Esophagus squamous epithelium (tissue), 5 donors: ENCODE measurements at places on chromosomes 5 and 9.

GRCh38 chr9:98944057-98944733, 488 bp downstream of the COL15A1 start:
- no peak for DNase-seq

GRCh38 chr5:15693933-15694332, 194.0 kb downstream of the FBXL7 start:
- no peak for DNase-seq

- DNase-seq: no peak
These were observed 12.8 kb downstream of the SPATA9 start for GRCh38 chr5:95669985-95670384.

GRCh38 chr5:57435701-57436134, 46.9 kb downstream of the ACTBL2 start:
- DNase-seq: no peak

DNA sequence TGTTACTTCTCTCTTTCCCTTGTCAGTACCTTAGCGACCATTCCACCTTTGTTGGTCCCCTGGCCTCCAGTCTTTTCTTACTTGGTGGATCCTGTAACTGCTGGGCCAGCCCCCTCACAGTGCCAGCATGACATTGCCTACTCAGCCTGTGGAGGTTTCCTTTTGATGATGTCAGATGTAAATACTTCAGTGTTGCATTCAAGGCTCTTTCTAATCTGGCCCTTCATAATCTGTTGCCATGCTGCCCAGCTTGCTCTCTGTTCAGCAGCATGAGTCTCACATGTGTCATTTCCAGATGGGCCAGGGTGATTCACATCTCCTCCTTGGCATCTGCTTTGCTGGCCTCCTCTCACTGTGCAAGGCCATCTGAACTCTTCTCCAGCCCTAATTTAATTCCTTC, 57.1 kb downstream of the MAST4 start:
- DNase-seq: no peak

GRCh38 chr9:73200694-73201452, 49.2 kb downstream of the ANXA1 start:
- DNase-seq: no peak

GRCh38 chr5:40074826-40075225, 604.9 kb upstream of the PTGER4 start:
- DNase-seq: no peak

DNA sequence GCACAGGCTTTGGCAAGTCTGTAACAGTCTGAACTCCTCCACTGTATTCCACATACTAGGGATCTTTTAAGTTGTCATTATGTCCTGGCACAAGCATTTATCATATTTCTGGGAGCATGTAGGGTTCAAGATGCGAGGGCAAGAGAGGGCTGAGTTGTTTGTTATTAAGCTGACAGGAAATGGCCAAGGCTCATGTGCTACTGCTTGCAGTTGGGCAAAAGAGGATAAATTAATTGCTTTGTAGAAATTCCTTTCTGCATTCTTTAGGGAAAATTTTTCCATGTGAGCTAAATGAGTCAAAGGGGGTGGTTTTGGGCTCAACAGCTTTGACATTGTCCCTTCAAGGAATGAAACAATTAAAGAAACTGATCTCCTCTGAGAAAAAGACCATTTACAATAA, 35.4 kb downstream of the DOCK8 start:
- no peak for DNase-seq

GRCh38 chr5:76038212-76038611, 45.0 kb upstream of the SV2C start:
- DNase-seq: no peak

DNA sequence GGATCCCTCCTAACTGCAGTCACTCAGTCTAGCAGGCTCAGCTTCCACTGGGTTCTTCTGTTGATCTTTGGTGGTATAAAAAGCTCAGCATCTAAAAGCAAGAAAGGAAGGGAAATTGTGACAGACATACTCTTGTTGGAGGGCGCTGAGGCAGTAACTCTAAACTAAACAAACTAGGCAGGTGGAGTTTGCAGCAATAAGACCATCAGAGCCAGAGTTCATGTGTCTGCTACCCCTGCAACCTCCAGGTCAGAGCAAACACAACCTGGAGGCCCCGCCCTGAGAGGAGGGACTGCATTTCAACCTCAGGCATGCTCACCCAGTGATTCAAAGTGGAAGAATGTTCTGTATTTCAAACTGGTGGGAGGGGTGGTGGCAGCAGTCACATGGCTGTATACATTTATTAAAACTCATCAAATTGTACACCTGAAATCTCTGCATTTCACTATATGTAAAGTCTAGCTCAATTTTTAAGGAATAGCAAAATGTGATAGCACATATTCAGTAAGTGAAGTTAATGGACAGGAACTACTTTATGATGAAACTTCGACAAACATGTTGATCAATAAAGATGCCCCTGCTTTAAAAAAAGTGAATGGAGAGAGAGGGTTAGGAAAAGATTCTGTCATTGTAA, 7.1 kb downstream of the ACTL7A start:
- no peak for DNase-seq

DNA sequence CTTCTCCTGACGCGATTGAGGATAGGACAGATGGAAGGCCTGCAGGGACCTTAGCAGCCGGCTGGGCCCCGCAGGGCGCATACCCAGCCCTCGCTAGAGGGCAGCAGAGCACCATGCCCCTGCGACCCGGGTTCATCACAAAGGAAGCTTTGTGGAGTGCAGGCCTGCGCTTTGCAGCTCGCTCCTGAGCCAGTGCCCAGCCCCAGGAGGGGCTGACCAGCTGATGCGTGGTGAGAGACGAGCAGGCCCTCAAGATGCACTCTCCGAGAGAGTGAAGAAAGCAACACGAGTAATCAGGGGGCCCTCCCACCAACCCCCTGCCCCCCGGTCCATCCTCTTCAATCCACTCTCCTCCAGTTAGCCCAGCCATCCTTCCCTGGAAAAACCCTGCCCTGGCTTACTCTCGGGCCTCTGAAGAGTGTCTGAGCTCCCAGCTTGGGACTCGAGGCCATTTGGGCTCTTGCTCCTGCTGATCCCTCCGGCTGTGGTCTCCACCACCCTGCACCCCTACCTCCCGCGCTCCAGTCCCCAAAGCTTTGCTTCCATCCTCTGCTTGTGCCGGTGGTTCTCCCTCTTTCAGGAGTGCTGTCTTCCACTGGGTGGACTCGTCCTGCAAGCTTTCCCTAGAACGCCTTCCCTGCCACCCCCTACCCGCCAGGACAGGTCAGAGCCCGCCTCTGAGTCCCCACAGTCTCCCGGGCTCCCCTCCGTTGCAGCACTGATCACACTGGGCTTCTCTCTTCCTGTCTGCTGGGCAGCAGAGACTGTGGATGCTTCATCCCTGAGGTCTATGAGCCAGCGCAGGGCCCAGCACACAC, 9.1 kb upstream of the KIF12 start:
- DNase-seq: no peak

GRCh38 chr9:131611586-131612315, 66.4 kb downstream of the PRRT1B start:
- no peak for DNase-seq

DNA sequence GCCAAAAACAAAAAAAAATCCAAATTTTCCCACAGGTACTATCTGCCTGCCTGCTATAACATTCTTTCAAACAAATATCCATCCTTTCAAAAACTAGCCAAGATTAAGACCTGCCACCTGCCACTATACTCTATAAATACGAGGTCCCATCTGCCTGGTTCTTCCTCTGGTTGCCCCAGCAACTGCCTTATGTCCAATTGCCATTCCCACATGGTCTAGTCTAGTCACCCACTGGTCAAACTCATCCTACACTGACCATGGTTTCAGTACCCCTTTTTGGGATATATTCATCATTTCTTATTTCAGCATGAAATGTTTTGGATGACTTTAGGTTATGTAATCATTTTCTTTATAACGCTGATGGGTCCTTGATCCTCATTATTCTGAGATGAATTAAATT, 95.1 kb upstream of the CCNG1 start:
- no peak for DNase-seq

- DNase-seq: no peak
These were observed 185.9 kb upstream of the RASA1 start for GRCh38 chr5:87081511-87082372.

DNA sequence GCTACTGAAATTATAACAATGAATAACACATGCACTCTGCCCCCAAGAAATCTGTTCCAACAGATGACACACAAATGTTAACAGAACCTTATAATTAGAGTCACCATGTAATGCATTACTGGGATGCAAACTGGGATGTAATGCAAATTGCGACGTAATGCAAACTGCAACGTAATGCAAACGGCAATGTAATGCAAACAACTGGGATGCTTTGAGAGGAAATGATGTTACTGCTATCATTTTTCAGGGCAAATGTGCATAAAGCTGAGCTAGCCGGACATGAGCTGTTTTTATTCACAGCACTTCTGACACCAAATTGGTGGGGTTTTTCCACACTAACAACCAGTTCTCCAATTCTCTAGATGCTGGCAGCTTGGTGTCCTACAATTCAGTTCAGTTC, 117.2 kb downstream of the ADAMTS16 start:
- no peak for DNase-seq

DNA sequence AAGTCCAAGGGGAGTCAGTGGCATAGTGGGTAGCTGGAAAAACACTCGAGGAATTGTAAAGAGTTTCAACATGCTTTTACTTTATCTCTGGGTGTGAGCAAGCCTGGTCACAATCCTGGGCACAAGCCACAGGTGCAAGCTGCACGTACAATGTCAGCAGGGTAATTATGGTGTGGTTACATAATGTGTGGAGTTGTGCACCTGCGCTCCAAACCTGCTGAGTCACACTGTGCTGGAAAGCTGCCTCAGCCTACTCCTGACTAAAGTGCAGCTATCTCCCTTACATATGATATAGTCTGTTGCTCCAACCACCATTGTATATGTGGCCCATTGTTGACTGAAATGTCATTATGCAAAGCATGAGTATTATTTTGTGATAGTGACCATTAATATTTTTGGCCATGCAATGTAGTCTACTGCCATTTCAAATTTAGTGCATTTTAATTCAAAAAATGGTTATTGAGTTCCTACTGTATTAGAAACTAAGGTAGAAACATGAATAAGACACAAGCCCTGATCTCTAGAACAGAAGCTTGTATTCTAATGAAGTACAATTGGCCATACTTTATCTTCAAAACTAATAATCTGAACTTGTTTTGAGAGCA, 160.9 kb upstream of the SLC30A5 start:
- no peak for DNase-seq

- no peak for DNase-seq
These were observed at the start of gene PCDHGA5 for GRCh38 chr5:141363952-141364660. PCDHGA5 (plus strand) TSS chr5:141364162; CDS start chr5:141364331, 169 bp downstream.

- no peak for DNase-seq
These were observed 48.0 kb downstream of the UBE2QL1 start for GRCh38 chr5:6496636-6497035.

GRCh38 chr9:127183814-127184582, 61.6 kb upstream of the ANGPTL2 start:
- DNase-seq: no peak

GRCh38 chr5:33753704-33754103, 138.1 kb downstream of the ADAMTS12 start:
- DNase-seq: no peak

DNA sequence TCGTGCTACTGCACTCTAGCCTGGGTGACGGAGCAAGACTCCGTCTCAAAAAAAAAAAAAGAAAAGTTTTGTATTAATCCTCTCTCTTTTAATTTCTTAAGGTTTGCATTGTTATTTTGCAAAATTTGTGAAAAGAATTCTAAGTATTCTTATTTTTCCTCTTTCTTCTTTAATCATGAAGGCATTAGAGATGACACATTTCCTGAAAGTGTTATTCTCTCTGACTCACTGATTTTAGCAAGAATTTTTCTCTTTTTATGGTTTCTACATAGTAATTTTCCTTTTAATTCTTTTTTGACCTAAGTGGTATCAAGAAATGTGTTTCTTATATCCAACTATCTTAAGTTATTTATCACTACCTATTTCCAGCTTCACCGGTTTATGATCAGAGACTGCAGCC, 78.0 kb downstream of the NSUN2 start:
- no peak for DNase-seq

DNA sequence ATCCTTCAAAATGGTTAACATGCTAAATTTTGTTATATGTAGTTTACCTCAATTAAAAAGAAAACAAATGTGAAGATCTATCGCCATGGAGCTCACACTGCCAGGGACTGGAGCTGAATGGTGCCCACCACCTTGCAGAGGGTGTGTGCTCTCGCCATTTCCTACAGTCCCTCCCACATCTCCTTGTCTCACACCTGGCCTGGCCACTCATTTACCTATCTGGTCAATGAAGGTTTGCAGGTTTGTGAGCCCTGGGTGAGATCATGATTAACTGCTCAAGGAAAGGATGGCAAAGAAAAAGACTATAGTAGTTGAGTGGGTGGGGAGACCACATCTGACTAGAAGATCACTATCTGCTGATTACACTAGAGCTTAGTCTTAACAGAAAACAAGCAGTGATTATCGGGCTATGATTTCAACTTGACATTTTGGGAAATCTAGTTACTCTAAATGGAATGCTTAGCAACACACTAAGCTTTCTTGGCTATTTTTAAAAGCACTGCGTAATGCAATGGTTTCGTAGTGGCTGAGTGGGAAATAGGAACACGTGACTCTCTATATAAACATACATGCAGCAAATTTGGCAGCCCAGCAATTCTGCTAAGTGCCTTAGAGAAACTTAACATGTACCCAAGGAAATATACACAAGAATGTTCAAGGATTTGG, 27.3 kb downstream of the PUM3 start:
- DNase-seq: no peak

DNA sequence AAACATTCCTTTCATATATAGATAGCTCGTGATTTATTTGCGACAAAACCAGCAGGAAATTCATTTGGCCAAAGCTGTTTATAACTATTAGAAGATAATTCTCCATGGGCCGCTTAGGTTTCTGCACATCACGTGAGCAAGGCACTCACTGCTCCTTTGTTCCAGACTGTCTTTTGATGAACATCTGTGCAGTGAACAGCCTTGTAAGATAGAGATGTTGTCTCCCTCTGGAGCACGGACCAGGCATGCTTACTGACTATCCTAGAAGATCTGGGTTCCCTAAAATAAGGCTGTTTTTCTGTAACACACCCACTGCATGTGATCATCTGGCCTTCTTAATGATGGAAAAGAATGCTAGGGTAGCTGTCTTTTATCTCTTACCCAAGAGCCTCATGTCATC, 30.9 kb downstream of the YIPF5 start:
- no peak for DNase-seq

GRCh38 chr9:549455-549997, 292.0 kb upstream of the DMRT1 start:
- no peak for DNase-seq

GRCh38 chr9:13446286-13446937, 166.9 kb upstream of the MPDZ start:
- no peak for DNase-seq

DNA sequence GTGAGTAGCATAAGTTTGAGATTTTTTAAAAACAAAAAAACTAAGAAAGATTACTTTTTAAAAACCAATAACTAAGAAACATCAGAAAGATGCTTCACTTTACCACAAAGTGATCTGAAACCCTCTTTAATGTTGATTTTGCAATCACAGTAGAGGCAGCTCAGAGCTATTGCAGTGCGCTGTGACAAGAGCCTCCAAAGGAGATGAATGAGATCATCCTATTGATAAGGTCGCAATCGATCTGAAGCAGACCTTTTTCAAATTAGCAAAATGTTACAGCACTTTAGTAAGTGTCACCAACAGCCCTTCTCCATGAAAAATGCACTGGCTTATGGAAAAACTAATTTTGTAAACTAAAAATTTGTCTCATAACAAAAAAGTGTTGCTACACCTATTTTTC, 284.6 kb upstream of the EFNA5 start:
- DNase-seq: no peak

GRCh38 chr5:62762503-62762902, 183.9 kb downstream of the LRRC70 start:
- no peak for DNase-seq
